ENCODE measurements at places on chromosomes 3 and 15.

DNA sequence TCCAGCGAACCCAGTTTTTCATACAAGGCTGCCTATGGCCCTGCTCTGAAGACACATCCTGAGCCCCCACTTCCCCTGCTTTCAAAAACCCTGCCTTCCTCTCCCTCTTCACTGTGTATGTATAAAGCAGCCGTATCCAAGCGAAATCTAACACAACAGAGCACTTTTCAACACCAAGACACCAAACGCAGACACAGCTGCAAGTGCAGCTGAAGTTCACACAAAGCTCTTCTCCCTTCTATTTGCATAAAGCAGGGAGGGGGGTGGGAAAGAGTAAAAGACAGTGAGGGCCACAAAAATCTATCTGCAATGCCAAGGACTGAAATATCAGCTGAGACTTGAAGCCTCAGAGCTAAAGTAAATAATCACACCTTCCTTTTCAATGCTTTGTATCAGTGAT is 35.1 kb upstream of the CSPG5 start:
- DNase-seq, result no peak

DNA sequence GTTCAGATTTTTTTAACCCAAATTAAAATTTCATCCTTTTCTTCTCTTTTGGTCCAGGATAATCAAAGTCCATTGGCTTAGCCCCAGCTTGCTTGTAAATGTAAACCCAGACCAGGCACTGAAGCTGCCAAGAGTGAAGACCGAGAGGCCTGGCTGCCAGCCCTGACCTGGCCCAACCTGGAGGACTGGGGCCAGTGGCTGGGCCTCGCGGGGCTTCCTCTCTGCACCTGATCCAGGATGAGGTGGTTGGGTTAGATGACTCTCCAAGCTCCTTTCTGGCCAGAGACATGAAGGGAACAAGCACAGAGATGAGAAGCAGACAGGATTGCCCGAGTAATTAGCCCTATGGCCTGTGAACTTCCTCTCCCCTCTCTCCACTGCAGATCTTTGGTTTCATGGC is 50.6 kb downstream of the CMTM6 start:
- no peak for DNase-seq

DNA sequence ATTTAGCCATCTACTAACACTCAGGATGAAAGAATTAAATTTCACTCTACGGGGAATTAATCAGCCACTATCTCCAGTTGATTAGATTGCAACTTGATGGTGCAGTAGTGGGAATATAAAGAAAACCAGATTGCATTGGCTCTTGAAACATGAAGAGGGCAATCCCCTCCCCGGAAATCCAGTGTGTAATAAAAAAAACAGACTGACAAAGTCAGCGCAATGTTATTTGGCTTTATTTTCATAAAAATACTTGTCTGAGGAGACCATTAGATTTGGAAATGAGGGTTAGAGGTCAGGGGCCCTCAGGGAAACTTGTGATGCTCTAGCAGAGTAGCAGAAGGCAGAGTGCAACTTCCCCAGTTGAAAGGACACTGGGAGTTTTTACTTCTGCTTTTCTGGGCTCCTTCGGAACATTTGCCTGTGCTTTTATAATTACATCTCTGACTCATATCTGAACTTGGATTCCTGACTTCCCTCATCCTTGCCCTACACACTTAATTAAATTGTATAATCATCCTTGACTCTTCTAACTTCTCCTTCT is 326.8 kb downstream of the TUSC7 start:
- DNase-seq, result no peak

DNA sequence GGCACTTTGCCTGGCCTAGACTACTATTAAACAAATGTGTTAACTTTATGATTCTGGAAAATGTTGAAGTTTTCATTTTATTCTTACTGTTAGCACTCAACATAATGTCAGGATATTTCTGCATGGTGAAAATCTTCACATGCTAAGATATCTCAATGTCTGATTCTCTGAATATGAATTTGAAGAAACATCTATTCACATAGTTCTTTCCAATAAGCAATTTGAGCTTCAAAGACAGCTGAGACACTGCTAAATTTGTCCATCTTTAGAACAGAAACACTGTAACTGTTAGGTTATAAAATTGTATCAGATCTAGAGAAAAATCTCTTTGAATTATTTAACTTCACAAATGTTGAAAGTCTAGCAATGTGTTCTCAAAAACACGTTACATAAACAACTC is 970.2 kb downstream of the PLOD2 start:
- DNase-seq, result no peak

DNA sequence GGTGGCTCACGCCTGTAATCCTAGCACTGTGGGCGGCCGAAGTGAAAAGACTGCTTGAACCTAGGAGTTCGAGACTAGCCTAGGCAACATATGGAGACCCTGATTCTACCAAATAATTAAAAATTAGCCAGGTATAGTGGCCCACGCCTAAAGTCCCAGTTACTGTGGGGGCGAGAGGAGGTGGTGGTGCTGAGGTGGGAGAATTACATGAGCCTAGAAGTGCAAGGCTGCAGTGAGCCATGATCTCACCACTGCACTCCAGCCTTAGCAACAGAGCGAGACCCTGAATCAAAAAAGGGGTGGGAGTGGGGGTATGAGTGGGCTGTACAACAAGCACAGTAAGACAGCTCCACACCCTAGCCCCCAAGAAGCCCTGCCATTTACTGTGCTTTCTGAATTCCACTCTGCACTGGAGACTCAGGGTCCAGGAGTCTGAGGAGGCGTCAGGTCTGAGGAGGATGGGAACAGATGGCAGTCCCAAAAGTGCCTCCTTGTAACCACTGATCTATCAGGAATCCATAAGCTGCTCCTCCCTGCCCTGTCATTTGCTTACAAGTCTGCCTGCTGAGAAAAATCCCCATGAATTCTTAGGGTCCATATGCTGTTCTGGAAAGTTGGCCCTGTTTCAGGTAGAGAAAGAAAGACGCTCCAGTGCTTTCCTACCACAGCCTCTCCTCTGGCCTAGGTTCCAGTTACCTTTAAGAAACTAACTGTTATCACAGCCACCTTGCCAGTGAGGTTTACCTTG is 171.1 kb downstream of the MAGI1 start:
- peak; percentile 58 for DNase-seq

DNA sequence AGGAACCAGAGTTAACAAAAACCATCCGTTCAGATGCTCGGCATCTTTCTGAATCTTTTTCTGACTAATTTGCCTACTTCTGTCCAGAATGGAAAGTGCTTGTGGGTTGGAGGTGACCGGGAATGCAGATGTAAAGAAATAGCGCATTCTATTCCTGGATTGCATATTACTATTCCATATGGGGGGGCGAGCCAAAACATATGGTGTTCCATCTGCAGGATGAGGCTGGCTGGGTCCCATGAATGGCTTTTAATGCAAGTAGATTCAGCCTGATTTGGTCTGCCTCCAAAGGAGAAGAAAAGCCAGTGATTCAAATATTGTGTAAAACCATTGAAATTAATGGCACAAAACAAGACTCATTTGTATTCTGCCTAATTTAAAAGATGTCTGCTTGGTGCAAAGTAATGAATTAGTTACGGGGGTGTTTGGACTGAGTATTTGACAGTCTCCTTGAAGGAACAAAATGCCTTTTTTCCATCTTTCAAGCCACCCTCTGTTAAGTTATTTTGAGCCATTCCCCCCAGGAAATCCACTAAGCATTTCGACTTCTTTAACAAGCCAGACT is 99.0 kb downstream of the ST8SIA2 start:
- peak; percentile 58 for DNase-seq

- DNase-seq, result no peak
Observed at GRCh38 chr3:69405067-69405466, 19.2 kb upstream of the FRMD4B start.

DNA sequence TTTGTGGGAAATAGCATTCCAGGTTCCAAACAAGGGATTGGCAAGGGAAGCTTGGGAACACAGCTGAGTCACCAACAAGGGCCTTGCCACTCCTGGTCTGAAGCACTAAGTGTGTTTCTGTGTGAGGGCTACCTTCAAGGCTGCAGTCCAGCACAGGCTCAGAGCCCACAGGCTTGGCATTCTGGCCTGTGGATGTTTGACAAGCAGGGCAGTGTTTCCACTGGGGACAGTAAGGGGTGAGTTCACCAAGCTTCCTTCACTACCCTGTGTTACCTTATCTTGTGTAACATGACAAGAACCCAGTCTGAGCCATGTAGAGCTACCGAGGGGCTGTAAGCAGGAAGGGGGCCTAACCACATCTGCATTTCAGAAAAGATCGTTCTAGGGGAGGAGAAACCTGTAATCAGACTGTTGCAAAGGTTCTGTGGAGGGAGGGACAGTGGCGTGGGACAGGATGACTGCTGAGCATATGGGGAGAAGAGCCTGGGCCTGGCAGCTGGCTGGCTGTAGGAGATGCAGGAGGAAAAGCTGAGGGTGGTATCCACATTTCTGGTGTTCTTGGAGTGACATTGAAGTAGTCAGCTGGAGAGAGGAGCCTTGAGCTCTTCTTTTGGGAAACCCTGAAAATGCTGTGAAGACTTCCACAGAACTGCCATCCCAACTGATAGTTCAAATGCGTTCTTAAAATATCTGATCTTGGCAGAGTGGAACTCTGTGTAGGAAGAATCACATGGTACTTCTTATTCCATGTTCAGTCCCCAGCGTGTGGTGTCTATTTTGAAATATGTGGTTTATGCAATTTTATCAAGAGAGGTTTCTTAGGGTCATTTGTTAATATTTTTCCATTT is 61.3 kb downstream of the CTDSPL start:
- DNase-seq, result no peak
